ENCODE measurements at places on chromosomes 11 and 22.

DNA sequence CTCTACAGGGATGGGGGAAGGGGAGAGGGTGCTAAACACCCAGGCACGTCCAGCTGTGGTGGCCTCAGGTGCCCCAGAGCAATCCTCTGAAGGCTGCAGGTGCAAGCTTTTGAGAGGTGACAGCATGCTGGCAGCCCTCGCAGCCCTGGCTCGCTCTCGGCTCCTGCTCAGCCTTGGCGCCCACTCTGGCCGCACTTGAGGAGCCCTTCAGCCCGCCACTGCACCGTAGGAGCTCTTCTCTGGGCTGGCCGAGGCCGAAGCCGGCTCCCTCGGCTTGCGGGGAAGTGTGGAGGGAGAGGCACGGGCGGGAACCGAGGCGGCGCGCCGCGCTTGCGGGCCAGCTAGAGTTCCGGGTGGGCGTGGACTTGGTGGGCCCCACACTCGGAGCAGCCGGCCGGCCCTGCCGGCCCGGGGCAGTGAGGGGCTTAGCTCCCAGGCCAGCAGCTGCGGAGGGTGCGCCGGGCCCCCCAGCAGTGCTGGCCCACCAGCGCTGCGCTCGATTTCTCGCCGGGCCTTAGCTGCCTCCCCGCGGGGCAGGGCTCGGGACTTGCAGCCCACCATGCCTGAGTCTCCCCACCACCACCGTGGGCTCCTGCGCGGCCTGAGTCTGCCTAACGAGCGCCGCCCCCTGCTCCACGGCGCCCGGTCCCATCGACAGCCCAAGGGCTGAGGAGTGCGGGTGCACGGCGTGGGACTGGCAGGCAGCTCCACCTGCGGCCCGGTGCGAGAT lies 112.1 kb downstream of the TRIM29 start:
- no peak for DNase-seq

- no peak for DNase-seq
Observed at GRCh38 chr11:77174559-77174958, 46.5 kb downstream of the MYO7A start.

- DNase-seq, result no peak
Observed at GRCh38 chr22:36761553-36762240, 14.2 kb downstream of the IFT27 start.

DNA sequence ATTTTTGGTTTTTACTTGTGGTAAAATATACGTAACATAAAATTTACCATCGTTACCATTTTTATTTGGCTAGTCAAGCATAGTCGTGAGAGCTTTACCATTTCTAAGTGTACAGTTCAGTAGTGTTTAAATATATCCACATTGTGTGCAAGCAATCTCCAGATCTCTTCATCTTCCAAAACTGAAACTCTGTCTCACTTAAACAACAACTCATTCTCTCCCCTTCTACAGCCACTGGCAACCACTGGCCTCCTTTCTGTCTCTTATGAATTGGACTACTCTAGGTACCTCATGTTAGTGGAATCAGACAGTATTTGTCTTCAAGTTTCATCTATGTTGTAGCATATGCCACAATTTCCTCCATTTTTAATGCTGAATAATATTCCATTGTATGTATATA lies 37.4 kb downstream of the SMC1B start:
- DNase-seq, result no peak

GRCh38 chr22:28402060-28402459 lies 277.6 kb downstream of the TTC28 start:
- DNase-seq, result no peak

DNA sequence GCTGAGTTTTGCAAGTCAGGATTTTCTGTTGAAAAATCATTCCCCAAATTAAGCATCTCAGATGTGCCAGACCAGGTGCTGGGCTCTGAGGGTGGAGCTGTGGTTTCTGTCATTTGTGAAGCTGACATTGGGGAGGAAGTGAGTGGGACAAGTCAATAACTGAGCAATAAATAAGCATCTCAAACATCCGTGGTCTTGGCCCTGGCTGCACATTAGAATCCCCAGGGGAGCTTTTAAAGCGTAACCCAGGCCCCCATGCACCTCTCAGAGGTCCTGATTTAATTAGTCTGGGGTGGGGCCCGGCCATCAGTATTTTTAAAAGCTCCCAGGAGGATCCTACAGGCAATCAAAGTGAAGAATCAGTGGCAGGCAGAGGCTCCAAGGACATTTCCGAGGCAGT lies 420.0 kb downstream of the MN1 start:
- DNase-seq, result no peak

- DNase-seq, result no peak
Observed at GRCh38 chr11:69552951-69553350, 71.5 kb downstream of the LINC01488 start.

DNA sequence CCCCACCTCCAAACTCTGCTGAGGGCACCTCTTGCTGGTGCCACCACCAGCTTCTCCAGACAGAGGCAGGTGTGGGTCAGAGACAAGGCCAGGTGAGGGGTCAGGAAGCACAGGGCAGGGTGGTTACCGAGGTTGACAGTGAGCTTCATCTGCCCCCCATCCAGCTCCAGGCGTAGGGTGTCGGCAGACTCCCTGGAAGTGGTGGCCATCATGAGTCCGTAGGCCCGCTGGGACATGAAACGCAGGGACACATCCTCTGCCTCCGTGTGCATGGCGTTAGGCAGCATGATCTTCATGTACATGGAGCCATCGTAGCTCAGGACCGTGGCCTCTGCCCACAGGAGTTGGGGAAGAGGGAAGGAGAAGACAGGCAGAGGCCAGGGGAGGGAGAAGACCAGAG lies 62.8 kb downstream of the NRXN2 start:
- DNase-seq, result no peak

All from CD4-positive, alpha-beta T cell treated with Interleukin-6 at 100 ng/mL for 8 hours (primary cell).